ENCODE measurements at places on chromosomes 16 and 17. TPM values are rescaled to one million over a fixed set of nuclear protein-coding genes. Genes with fewer than 3 reads are reported as not detected.
A peak's percentile ranks its signal among the peaks of the same experiment; 100 is the strongest.

- DNase-seq, result no peak
Measured at GRCh38 chr17:68592682-68593641, 8.2 kb downstream of the FAM20A start.

DNA sequence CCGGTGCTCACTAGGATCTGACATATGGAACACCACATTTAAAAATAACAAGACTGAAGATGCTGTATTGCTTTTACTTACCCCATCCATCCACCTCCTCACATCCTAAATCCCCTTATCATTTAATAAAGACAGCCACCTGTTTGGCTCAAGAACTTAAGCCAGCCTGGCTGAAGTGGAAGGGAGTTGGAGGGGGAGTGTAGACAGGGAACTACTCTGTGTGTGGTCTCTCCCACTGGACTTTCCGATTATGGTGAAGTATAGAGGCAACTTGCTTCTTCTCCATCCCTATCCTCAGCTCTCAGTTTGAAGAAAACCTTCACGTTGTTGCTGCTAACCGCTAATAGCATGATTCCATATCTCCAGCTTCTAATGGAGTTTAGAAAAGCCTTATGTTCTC is 313.4 kb downstream of the CDH11 start:
- no peak for DNase-seq

ELMO3 gene
- 23.5 TPM for total RNA-seq

GRCh38 chr16:71843572-71843971 is 2.2 kb upstream of the ATXN1L start:
- no peak for DNase-seq

SCN4A gene
- 2.2 TPM for total RNA-seq

GRCh38 chr16:14303639-14304394 is 232.7 kb downstream of the MRTFB start:
- no peak for DNase-seq

SPATA22 gene
- total RNA-seq, result not detected

DNA sequence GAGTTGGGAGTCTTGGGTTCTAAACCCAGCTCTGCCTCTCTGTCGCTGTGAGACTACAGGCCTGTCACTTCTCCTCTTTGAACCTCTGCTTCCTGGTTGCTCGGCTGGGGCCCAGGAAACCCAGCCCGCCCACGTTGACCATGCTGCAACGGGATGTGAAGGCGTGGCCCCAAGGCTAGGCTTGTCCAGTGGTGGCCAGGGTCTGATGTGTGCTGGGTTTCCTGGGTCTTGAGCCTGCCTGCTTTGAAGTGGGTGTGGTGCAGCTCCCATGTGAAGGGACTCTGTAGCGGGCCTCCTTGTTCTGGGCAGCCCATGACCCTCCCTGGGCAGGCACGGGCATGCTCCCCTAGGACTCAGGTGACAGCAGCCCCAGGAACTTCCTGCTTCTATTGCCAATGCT is 82.3 kb downstream of the SDR42E1 start:
- DNase-seq, result peak; percentile 89

GRCh38 chr17:42660692-42661345 is 1.7 kb downstream of the TUBG2 start:
- no peak for DNase-seq

AMDHD2 gene
- 23.2 TPM for total RNA-seq

GRCh38 chr16:48054881-48055601 is 100.8 kb downstream of the ABCC12 start:
- peak; percentile 47 for DNase-seq

- DNase-seq, result no peak
Measured at GRCh38 chr16:29644973-29645693, 17.9 kb upstream of the SPN start.

- peak; percentile 33 for DNase-seq
Measured at GRCh38 chr17:282000-282911, 70.4 kb downstream of the RPH3AL start.
